IMR-90 (cell line): ENCODE measurements at places on chromosomes 4 and X. TPM values are rescaled to one million over a fixed set of nuclear protein-coding genes. Genes with fewer than 3 reads are reported as not detected.

- no peaks in the 10 kb centered on the region for H3K4me1 ChIP-seq
- peaks cover 18% of the 10 kb centered on the region; the same call in 1 of the 2 replicates for H3K27me3 ChIP-seq
- H3K27ac ChIP-seq = no peak overlapping the region
- no peaks in the 10 kb centered on the region for H3K36me3 ChIP-seq
Observed at GRCh38 chrX:132961511-132961910, 3.1 kb upstream of the HS6ST2 start.

DNA sequence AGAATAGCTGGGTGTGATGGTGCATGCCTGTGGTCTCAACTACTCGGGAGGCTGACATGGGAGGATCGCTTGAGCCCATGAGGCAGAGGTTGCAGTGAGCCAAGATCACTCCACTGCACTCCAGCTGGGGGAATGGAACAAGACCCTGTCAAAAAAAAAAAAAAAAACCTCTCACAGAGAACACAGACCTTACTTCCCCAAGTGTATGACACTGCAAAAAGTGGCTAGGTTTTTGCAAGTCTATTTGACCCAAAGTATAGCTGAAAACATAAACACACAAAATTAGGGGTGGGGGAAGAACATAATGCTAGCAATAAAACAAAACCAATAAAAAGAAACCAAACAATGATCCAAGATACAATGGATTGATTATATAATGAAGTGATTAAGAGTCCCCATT is 6.7 kb downstream of the LAMP2 start:
- no peaks in the 10 kb centered on the region for H3K36me3 ChIP-seq
- no peak for DNase-seq

DNA sequence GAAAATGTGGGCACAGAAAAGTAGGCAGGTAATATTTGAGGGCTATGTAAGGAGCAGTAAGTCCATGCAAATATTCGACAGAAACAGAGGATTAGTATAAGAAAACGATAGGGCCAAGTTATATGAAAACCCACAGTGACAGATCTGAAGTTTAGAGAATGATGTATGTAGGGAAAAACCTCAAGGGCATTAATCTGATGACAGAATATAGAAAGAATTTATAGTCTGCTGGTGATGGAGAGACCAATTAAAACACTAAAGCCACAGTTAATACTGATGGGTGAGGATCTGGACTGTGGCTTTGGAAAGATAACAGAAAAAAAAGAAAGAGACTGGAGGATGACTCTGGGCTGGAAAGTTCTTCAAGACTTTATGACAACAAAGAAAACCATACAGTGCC is 169.7 kb downstream of the PALLD start:
- DNase-seq = peak; percentile 55
- no peak overlapping the region for H3K4me3 ChIP-seq
- peaks cover 1% of the 10 kb centered on the region; the same call in 1 of the 2 replicates for H3K4me1 ChIP-seq
- H3K27ac ChIP-seq = no peak overlapping the region

CLCN5 gene
- total RNA-seq = 5.8 and 5.9 TPM in 2 replicates

DNA sequence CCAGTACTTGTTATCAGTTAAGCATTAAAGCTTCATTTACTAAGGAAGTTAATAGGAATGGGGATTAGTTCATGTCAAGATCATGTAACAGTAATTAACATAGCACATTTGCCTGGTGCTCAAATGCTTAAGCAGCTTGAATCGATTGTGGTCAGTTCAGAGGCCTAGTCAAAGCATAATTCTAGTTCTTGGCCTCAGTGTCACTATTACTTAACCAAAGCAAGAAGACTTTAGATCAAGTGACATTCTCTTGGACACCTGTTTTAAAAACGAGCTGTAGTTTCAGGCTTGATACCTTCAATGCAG is 115.2 kb upstream of the BMPR1B start:
- peaks cover 2% of the 10 kb centered on the region; the same call in 1 of the 2 replicates for H3K4me1 ChIP-seq
- H3K4me3 ChIP-seq = no peak overlapping the region
- H3K27ac ChIP-seq = no peak overlapping the region
- H3K36me3 ChIP-seq = peaks cover 5% of the 10 kb centered on the region; the same call in 1 of the 2 replicates
- H3K27me3 ChIP-seq = no peaks in the 10 kb centered on the region
- peak; percentile 5 for DNase-seq

DNA sequence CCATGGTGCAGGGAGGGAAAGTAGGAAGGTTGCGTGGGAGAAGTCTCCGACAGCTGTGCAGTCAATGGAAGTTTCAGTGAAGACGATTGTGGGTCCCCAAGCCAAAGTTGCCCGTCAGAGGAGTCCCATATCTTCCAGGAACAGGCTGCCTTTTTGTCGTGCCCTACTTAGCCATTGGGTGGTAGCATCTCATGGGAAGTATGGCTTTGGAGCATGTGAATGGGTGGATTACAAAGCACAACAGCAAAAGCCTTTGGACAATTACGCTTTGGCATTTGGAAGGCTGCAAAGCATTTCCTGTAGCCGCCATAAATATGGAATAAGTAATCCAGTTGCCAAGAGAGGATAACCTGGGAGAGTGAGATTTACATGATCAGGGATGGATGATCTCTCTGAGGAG is 300.7 kb upstream of the BOD1L1 start:
- H3K4me3 ChIP-seq = no peak overlapping the region
- no peak for DNase-seq
- H3K36me3 ChIP-seq = no peaks in the 10 kb centered on the region

ARHGAP36 gene
- not detected in 2 replicates for total RNA-seq

ARL13A gene
- not detected in 2 replicates for total RNA-seq

DNA sequence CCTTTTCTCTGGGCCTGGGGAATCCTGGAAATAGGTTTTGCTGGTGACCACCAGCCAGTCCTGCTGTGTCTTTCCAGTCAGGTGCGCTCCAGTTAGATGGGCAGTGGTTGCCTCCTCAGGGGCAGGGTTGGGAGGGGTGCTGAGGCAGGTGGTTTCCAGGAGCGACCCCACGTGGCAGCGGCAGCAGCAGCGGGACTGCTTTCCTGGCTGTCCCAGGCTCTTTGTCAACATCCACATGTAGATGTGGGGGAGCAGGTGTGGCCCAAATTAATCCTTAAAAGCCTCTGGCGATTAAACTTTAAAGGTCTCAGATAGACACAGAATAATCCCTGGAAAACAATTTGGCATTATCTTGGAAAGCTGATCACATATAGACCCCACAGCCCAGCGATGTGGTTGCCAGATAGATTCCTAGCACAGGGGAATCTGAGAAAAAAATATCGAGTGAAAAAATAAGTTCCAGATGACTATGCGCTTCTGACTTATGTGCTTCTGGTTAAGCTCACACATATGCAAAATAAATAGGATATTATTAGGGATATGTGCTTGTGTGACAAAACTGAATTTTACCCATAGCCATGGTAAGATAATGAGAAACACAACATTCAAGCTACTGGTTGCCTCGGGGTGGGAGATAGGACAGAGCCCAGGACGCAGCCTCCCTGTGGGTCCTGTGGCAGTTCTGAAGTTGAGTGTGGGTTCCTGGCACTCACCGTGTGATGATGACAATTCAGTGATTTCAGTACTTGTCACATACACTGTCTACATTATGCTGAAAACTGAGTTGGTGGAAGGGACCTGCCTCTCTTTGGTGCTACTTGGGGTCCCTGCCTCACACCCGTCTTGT is 336.4 kb downstream of the ARHGAP10 start:
- H3K4me3 ChIP-seq = no peak overlapping the region
- H3K27ac ChIP-seq = no peak overlapping the region
- no peaks in the 10 kb centered on the region for H3K27me3 ChIP-seq
- peaks cover 8% of the 10 kb centered on the region; the same call in 1 of the 2 replicates for H3K4me1 ChIP-seq
- DNase-seq = no peak

DNA sequence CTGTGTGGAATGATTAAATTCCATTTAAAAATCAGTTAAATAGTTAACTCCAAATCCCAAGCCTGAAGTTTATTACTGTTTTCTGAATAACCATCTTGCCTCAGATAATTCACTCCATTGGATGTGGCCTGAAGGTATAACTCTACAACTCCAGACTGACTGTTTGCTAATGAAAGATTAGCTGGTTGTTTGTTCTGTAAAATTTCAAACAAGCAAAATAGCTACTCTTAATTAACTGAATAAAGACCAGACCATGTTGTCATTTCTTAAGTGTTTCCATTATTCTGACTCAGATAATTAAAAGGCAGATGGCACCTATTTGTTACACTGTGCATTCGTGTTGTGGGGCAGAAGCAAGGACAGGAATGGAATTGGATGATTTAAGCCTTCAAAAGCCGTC is 78.5 kb upstream of the DDIT4L start:
- H3K27me3 ChIP-seq = no peaks in the 10 kb centered on the region
- no peak for DNase-seq
- H3K4me3 ChIP-seq = no peak overlapping the region
- H3K27ac ChIP-seq = no peak overlapping the region
- no peaks in the 10 kb centered on the region for H3K4me1 ChIP-seq

DNA sequence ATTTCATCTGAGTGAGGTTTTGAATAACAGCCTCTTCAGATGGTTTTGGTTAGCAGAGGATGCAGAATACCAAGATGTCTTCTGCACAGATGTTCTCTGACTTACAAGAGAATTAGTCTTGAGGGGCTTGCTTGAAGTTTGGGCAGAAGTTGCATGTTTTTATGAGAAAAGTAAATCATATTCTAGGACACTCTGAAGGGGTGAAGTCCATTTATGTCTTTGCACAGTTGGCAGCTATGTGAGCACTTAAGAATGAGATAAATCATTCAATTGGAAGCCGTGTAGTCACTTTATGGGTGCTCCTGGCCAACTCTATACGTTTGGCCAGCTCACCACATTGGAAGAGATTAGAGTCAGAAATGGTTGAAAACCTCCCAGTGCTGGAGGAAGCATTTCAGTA is 252.7 kb upstream of the KCNIP4 start:
- DNase-seq = no peak
- no peaks in the 10 kb centered on the region for H3K27me3 ChIP-seq
- H3K4me1 ChIP-seq = no peaks in the 10 kb centered on the region
- H3K36me3 ChIP-seq = no peaks in the 10 kb centered on the region
- H3K27ac ChIP-seq = no peak overlapping the region

SPANXD gene
- not detected in 2 replicates for total RNA-seq

GRCh38 chrX:5054852-5055251 is 1173.8 kb downstream of the NLGN4X start:
- H3K4me1 ChIP-seq = no peaks in the 10 kb centered on the region
- no peaks in the 10 kb centered on the region for H3K27me3 ChIP-seq
- no peaks in the 10 kb centered on the region for H3K36me3 ChIP-seq
- no peak for DNase-seq
- no peak overlapping the region for H3K4me3 ChIP-seq

DNA sequence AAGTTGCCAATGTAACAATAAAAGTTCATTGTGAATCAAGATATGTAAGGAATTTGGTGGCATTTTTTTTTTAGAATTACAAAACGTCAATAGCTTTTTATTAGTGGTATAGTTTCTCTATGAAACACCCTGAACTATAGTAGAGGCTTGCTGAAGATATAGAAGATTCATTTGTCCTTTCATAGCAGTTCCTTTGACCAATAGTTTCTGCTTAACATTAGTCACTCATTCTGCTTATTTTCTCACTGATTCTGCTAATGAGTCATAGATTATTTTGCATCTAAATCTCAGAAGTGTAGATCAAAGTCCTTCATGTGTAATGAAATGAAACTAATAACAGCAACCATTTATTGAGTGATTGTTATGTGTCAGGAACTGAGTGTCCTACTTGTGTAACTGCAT is 205.0 kb upstream of the TET2 start:
- DNase-seq = no peak
- no peaks in the 10 kb centered on the region for H3K4me1 ChIP-seq
- no peak overlapping the region for H3K4me3 ChIP-seq
- H3K36me3 ChIP-seq = no peaks in the 10 kb centered on the region
- H3K27me3 ChIP-seq = no peaks in the 10 kb centered on the region
- H3K27ac ChIP-seq = no peak overlapping the region

GRCh38 chrX:7545564-7545963 is 297.4 kb upstream of the VCX start:
- H3K36me3 ChIP-seq = no peaks in the 10 kb centered on the region
- H3K27ac ChIP-seq = no peak overlapping the region
- H3K4me1 ChIP-seq = no peaks in the 10 kb centered on the region
- DNase-seq = no peak
- no peaks in the 10 kb centered on the region for H3K27me3 ChIP-seq
- no peak overlapping the region for H3K4me3 ChIP-seq

DNA sequence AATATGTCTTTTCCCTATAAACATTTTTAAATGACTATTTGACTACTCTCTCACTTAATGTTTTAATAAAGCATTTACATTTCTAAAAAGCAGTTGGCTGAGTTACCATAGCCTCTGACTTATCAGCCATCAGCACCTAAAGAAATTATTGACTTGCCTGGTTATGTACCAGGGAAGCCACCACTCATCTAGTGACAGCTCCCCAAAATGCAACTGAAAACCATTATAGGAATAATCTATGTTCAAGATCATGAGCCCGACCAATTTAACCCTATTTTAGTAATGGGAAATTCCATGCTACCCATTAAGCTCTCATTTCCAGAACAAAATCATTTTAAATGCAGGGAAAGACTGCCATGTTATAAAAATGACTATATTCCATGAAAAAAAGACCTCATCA is 34.4 kb downstream of the HDX start:
- no peak overlapping the region for H3K4me3 ChIP-seq
- peaks cover 3% of the 10 kb centered on the region; the same call in 1 of the 2 replicates for H3K36me3 ChIP-seq
- DNase-seq = no peak
- no peaks in the 10 kb centered on the region for H3K27me3 ChIP-seq

DNA sequence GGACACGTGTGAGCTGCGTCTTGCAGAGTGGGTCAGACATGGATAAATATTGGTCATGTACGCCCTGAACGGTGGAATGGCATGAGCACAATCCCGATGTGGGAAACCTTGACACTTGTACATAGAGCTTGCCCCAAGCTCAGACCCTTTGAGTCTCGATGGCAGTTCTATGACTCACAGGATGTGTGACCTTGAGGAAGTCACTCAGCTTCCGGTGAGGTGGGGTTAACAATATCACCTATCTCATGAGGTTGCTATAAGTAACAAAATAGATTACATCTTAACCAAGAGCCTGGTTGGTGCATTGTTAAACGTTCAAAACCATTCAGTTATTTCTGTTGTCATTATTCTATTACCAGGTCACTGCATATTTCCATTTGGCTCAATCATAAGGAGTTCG is 109.1 kb upstream of the TBL1X start:
- H3K36me3 ChIP-seq = no peaks in the 10 kb centered on the region
- peaks cover 6% of the 10 kb centered on the region for H3K4me1 ChIP-seq
- DNase-seq = no peak

GRCh38 chr4:73705056-73705432 is 35.3 kb upstream of the CXCL8 start:
- peaks cover 20% of the 10 kb centered on the region for H3K4me1 ChIP-seq
- peak; percentile 81 for DNase-seq
- peak overlapping the region; percentile 28 for H3K27ac ChIP-seq
- no peaks in the 10 kb centered on the region for H3K36me3 ChIP-seq

- no peak overlapping the region for H3K27ac ChIP-seq
- no peaks in the 10 kb centered on the region for H3K4me1 ChIP-seq
- H3K36me3 ChIP-seq = no peaks in the 10 kb centered on the region
- peaks cover 30% of the 10 kb centered on the region for H3K27me3 ChIP-seq
- H3K4me3 ChIP-seq = no peak overlapping the region
Observed at GRCh38 chrX:107686792-107687191, 58.5 kb downstream of the PRPS1 start.

DNA sequence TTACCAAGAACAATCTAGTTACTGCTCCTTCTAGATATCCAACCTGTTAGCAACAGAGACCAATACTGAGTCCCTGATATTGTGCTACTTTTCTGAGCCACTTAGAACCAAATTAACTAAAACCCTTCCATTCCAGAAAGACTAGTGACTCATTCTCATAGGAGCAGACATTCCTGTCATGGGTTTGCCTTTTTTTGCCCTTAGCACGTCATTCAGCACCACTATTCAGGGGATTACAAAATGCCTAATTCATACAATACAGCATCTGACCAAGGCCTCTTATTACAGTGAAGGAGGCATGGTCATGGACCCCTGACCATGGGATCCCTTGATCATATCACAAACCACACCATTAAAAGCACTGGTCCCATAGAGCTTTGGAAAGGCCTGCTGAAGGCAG is 123.8 kb upstream of the CXCL13 start:
- no peak overlapping the region for H3K4me3 ChIP-seq
- no peaks in the 10 kb centered on the region for H3K27me3 ChIP-seq
- no peaks in the 10 kb centered on the region for H3K36me3 ChIP-seq
- H3K4me1 ChIP-seq = no peaks in the 10 kb centered on the region
- no peak overlapping the region for H3K27ac ChIP-seq
- DNase-seq = no peak
